ENCODE measurements at places on chromosomes 4 and X.

DNA sequence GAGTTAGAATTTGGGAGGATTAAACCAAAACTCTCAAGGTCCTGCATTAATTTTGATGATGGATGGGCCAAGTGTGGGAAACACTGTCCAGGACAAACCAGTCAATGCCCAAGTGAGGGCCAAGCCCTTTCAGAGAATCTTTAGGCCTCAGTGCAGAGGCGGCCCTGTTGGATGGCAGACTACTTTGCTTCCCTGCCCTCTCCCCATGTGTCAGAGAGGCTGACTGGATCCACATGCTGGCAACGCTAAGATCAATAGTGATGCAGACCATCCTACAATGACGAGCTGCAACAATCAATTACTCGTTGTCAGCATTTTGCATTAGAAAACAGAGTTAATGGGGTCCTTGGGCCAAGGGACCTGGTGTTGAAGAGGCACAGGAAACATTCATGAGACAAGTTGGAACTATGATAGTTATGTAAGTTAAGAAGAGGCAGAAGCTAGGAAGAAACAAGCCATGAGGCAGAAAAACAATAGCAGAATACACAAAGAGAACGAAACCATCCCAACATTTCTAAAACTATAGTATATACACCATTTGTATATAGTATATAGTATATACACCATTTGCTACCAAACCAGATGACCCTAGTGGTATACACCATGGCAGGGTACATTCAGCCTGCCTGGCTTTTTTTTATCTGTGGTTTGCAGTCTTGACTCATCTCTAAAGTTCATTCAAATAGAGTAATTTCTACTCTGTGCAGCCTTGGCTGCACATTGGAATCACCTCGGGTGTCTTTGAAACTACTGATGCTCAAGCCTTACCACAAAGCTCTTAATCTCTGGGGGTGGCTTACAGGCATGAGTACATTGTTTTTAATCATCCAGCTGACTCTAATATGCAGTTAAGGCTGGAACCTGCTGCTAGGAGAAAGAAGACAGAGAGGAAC, 147.7 kb upstream of the GYPA start:
- no peak for DNase-seq

DNA sequence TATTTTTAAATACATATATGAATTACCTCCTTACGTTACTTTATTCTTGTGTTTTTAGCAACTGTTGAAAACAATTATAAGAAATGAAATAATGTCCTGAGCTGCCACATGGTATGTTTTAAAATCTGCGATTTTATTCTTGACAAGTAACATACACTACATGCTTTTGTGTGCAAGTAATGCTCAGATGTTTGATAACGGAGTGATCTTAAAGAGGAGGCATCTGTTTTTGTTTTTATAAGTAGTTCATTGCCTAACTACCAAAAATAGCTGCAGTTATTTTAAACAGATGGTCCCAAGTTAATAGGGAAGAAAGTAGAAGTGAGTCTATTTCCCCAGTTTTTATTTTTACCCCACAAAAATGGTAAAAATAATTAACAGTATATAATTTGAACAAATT, 55.2 kb downstream of the GAB1 start:
- DNase-seq, result no peak

GRCh38 chrX:123140454-123140853, 43.6 kb upstream of the GRIA3 start:
- no peak for DNase-seq

DNA sequence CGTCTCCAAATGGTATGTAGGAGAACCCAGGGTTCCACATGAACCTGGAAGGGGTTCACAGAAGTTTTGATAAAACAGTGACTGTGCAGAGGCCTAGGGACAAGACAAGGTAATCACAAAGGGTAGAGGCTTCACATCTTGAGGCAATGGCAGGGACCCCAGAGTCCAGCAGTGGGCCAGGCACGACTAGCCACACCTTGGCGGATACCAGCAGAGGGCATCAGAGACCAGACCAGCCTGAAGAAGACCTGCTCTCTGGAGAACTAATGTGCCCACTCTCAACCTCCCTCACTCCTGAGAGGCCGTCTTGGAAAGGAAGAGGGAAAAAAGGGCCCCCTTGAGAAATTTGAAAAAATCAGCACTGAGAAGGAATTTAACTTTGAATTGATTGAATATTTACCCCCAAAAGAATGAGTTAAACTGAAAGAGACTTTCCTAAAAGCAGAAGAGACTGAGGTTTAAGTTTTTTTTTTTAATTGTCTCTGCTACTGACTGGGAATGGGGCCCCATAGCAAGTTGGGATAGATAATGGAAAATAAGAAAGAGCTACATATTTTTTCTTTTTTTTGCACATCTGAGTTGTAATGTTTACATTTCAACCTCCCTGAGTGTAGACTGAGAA, 243.8 kb upstream of the JADE1 start:
- peak; percentile 32 for DNase-seq

- DNase-seq, result no peak
Measured at GRCh38 chr4:109994415-109994827, 81.7 kb downstream of the EGF start.

GRCh38 chrX:53188763-53189162, 36.2 kb downstream of the KDM5C start:
- DNase-seq, result no peak

GRCh38 chr4:99414401-99414800, 20.7 kb downstream of the ADH7 start:
- no peak for DNase-seq

DNA sequence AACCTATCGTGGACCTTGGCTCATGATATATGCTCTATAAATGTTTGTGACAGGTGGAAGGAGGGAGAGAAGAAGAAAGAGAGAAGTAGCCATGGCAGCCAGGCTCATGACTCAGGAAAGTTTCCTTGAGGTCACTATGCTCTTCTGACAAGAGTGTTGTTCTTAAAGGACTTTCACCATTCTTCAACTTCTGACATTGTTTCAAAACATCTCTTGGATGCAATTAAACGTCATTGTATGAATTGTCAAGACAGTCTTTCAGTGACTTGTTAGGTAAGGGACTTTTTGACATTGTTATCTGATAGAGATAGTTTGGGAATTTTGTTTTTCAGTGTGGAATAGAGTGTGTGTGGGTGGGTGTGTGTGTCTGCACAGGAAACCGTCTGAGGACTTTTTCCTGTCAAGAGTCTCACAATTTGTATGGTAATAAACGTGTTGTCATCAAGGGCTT, 617.0 kb downstream of the MID1IP1 start:
- DNase-seq, result no peak

Data from natural killer cell (primary cell).